T-helper 2 cell (primary cell): ENCODE measurements at places on chromosomes 16 and 17.

DNA sequence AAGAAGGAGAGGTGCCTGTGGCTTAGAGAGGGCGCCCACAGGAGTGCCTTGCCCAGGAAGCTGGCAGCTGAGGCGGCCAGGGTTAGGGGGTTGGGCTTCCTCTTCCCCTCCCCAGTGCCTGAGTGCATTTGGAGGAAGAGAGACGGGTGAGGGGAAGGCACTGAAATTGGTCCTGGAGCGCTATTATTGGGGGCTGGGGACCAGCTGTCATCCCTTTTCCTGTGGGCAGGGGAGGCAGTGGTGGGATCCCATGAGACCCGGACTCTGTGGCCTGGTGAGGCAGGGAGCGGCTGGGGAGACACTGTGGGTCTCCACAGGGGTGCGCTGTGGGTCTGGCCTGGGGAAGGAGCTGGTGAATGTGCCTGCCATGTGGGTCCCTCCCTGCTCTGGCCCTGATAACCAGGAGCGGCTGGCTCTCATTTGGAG, 259.7 kb downstream of the SEC14L1 start:
- peak; percentile 77 for DNase-seq

GRCh38 chr17:7262192-7262934, at the start of gene CLDN7:
CLDN7 (minus strand) TSS chr17:7262478; CDS start chr17:7262043, 435 bp downstream.
- DNase-seq: no peak

DNA sequence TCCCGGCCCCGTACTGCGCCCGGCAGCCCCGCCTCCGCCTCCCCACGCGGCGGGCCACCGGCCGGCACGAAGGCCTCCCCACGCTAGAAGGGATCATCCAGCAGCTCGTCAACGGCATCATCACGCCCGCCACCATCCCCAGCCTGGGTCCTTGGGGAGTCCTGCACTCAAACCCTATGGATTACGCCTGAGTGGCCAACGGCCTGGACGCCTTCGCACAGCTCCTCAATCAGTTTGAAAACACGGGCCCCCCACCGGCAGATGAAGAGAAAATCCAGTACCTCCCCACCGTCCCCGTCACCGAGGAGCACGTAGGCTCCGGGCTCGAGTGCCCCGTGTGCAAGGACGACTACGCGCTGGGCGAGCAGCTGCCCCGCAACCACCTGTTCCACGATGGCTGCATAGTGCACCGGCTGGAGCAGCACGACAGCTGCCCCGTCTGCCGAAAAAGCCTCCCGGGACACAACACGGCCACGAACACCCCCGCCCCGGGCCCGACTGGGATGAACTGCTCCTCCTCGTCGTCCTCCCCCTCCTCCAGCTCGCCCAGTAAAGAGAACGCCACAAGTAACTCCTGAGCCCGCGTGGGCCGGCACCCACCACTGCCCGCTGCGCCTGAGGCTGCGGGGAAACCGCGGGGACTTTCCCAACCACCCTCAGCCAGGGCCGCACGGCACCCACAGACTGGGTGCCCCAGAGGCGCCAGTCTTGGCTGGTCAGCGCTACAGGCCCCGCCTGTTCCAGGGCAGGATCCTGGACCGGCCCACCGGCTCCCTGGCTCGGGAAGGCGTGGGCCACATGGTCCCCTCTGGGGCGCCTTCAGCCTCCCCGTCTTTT, 39.0 kb upstream of the AKAP1 start:
- peak; percentile 37 for DNase-seq

- DNase-seq: no peak
These were observed 7.3 kb downstream of the C16orf89 start for GRCh38 chr16:5058476-5058875.

DNA sequence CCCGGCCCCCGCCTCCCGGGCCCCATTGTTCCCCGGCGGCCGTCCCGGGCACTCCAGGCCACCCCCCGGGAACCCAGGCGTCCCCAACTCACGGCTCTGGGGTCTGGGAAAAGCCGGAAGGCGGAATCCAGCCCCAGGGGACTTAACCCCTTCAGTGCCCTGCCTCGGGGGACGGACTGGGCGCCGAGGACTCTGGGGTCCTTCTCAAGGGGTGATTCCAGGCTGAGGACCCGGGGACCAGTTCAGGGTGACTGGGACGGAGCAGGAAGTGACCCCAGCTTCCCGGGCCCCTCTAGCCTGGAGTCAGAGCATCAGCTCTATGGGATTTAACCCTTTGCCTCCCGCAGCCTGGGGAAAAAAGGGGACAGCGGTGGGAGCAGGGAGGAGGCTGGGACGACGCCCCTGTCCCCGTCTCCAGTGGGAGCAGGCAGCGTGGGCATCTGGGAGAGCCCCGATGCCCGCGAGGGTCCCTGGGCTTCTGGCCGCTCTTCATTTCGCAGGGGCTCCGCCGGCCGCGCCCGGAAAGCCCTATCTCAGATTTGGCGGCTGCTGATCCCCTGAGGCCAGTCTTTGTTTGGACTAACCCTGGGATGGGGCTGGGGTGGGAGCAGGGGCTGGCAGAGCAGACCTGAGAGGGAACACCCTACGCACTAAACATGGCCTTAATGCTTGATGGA, at the start of gene ZNF629:
TSS of gene ZNF629 (minus strand) at position 270 of the 677 bp plus-strand sequence. CDS start 2,723 bp downstream, outside the sequence.
- no peak for DNase-seq

GRCh38 chr17:47604598-47604927, 45.2 kb upstream of the KPNB1 start:
- no peak for DNase-seq

GRCh38 chr17:29195465-29196081, 15.4 kb upstream of the MYO18A start:
- no peak for DNase-seq
